ENCODE measurements at places on chromosomes 11 and 22.

DNA sequence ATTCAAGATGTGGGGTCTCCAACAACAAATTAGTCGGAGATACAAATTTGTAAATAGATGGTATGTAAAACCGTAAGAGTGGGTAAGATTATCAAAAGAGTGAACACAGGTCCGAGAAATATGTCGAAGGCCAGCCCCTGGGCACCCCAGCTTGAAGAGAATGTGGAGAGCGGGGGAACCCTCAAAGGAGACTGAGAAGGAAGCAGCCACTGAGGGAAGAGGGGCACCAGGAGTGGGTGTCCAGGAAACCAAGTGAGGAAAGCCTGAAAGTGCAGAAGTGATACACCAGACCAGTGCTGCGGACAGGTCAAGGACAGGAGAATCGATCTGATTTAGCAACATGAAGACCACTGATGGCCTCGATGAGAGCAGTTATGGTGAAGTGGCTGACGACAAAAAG lies 14.4 kb downstream of the APOL5 start:
- DNase-seq, result no peak

- DNase-seq, result no peak
Observed at GRCh38 chr11:116539211-116539610, 233.6 kb downstream of the BUD13 start.

DNA sequence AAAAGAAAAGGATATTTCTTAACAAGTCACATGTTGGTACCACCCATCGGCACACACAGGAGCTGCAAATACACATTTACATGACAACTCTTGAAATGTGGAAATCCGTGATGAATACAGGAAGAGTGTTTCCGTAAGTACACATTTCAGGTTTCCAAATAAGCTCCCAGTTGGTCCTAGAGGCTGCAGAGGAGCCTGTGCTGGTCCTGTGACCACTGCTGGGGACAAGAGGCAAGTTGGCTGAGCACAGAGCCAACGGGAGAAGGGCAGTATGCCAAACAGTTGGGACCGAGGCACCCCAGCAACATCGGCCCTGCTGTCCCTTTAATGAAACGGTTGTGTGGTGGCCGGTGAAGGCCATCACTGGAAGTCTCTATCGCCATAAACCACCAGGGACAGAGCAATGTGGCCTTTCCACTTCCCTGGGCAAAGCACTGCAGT lies 38.5 kb upstream of the ARFGAP3 start:
- DNase-seq, result no peak

DNA sequence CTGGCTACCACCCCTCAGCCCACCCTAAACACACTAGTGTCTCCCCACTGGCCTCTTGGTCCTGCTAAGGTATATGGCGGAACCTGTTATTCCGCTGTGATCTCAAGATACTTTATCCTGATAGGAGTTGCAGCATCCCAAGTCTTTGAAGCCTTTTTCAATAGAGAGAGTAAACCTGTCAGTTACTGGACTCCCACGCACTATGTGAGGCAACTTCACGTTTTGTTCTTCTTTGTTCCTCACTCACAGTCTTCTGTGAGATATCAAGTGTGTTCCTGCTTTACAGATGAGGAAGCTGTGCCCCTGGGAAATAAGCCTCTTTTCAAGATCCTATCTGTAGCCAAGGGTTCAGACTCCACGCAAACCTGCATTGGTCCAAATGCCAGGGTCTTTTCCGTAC lies 127.8 kb downstream of the MYO18B start:
- DNase-seq, result no peak

- no peak for DNase-seq
Observed at GRCh38 chr11:71342116-71342515, 89.7 kb upstream of the SHANK2 start.

GRCh38 chr22:23652286-23652685 lies 20.2 kb upstream of the DRICH1 start:
- no peak for DNase-seq

DNA sequence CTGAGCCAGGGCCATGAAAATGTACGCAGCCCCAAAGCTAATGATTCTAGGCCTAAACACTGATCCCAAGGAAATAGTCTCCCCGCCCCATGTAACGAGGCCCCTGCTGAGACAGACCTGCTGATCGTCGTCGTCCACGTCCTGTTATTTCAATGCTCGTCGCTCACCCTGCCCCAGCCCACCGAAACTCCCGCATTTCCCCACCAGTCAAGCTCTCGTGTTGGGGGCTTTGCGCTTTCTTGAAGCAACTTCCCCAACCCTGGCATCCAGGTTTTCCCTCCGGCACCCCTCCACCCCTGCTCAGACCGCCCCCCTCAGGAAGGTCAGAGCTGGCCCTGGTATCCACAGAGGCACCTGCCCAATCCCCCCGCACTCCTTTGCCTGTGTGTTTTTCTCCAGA lies 58.8 kb upstream of the LINC01488 start:
- DNase-seq, result no peak

GRCh38 chr11:86063536-86063935 lies 5.3 kb downstream of the PICALM start:
- no peak for DNase-seq

DNA sequence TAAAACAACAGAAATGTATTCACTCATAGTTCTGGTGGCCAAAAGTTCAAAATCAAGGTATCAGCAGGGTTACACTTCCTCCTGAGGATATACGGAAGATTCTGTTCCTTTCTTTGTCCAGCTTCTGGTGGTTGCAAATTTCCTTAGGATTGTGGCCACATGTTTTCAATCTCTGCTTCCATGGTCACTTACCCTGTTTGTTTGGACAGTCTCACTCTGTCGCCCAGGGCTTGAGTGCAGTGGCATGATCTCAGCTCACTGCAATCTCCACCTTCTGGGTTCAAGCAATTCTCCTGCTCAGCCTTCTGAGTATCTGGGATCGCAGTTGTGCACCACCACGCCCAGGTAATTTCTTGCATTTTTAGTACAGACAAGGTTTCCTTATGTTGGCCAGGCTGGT lies 534.3 kb downstream of the KCNA4 start:
- no peak for DNase-seq

DNA sequence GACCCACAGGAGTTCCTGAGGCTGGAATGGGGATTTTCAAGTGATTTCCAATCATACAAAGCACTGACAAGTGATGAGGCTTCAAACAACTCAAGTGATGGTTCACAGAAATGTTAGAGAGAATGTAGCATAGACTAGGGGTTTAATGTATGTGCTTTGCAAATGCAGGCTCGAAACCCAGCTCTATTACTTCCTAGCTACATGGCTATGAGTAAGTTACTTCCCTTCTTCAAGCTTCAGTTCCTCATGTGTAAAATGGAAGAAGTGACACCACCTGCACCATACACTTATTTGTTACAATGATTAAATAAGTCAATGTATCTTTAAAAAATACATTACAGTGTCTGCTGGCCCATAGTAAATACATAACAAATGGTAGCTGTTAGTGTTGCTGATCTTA lies 139.8 kb downstream of the CCDC81 start:
- no peak for DNase-seq

DNA sequence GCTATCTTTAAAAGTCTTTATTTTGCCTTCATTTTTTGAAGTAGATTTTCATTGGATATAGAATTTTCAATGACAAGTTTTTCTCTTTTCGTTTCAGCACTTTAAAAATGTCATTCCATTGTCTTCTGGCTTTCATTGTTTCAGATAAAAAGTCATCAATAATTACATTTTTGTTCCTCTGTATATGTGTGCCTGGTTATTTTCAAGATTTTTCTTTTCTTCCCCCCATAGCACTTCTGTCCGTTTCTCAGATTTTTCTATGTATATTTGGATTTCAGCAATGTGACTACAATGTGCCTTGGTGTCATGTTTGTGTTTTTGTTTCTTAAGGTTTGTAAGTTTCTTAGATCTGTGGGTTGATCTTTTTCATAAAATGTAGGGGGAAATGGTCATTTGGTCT lies 66.3 kb upstream of the HSD17B12 start:
- DNase-seq, result no peak

DNA sequence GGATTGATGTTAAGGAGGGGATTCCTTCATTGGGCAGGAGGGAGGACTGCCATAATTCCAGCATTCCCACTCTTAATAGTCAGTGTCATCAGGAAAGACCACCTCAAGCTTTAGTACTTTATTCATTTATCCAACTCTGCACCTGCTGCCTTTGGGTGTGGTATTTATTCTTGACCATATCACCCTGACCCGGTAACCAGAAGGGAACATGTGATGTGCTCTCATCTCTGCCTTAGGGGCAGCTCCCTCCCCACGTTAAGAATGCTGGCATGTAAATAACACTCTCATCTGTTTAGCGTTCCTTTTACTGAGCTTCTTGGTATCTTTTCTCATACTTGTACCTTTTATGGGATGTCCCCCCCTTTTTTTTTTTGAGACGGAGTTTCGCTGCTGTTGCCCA lies 7.7 kb downstream of the CAT start:
- DNase-seq, result no peak

- DNase-seq, result no peak
Observed at GRCh38 chr11:126857860-126858808, 142.4 kb downstream of the KIRREL3 start.

DNA sequence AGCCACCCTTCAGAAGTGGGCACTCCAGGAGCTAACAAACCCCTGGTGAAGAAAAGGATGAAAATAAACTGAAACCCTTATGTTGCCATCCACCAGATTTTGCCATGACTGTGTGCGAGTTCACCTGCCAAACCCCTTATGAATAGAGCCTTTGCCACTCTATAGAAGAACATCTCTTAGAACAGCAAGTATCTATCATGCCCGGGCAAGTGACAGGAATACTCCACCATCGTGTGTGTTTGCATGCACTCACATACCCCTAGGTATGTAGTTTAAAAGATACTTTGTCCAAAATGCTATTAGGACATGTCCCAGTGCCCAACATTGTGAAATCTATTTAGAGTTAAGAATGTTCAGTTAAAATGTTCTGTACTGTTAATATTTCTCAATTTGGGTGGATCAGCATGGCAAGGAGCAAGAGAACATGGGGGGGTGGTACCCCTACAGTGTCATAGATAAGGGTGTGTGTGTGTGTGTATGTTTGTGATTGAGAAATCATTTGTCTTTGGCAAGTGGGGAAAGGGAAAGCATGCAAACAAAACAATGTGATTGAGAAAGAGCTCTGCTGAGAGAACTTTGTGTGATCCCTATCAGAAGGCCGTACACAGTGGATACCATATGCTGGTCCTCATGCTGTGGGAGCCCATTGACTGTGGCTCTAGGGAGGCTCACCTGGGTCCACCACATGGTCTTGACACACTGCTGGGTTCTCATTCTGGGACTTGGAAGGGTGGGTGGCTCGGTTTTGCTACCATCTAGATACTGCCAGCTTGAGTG lies 94.9 kb downstream of the ZBTB16 start:
- DNase-seq, result no peak

Measured in D341Med (cell line).